ENCODE measurements at places on chromosomes 13 and 19.

GRCh38 chr19:49362048-49362928 is at the start of gene TEAD2:
TSS of gene TEAD2 (minus strand) at chr19:49362416. CDS start at chr19:49360075, 2,341 bp downstream.
- DNase-seq = peak; percentile 73

- no peak for DNase-seq
Observed at GRCh38 chr19:53519446-53519845, 18.5 kb upstream of the ZNF331 start.

DNA sequence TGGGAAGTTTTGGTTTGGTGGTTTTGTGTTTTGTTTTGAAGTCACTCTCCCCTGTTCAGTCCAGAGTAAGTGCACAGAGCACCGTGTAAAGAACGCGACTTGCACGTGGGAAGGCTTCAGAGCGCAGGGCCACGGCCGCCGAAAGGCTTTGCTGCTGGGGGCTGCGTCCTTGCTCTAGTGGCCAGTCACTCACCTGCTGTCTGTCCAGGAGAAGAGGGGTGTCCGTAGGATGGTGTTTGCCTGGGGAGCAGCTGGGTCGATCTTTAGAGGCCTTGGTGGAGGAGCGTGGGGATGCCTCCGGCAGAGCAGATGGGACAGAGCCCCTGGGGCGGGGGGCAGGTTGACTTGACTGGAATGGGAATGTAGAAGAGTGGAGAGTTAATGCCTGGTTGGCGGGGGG is 116.6 kb upstream of the MCF2L start:
- no peak for DNase-seq

- peak; percentile 87 for DNase-seq
Observed at GRCh38 chr13:80469853-80470381, 129.0 kb upstream of the SPRY2 start.

DNA sequence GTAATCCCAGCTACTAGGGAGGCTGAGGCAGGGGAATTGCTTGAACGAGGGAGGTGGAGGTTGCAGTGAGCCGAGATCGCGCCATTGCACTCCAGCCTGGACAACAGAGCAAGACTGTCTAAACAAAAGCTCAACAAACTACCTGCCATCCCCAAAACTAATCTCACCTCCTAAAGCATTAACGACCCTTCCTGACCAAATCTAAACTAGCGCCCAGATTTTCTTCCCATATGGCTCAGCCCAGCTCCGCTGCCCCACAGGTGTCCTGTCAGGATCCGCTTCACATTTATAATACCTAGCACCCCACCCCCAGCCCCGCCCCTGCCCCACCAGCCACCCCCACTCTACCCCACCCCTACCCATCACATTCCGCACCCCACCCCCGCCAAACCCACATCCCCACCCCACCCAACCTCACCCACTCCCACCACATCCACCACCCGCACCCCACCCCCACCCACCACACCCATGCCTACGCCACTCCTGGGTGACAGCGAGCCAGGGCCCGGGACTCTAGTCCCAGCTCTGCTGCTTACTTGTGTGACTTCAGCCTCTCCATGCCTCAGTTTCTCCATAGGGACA is 599 bp downstream of the C19orf12 start:
- DNase-seq = no peak

DNA sequence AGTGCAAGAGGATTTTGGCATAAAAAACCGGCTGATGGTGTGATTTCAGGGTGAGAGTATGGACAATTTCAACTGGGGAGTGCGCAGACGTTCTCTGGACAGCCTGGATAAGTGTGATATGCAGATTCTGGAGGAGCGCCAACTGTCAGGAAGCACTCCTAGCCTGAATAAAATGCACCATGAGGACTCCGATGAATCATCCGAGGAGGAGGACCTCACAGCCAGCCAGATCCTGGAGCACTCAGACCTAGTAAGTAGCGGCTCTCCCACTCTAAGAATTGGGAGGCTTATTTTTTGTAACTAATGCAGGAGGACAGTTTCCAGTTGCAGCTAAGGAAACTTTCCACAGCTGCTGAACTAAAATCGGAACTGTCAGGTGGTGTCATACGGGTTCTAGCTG is 53.6 kb downstream of the ZAR1L start:
- peak; percentile 80 for DNase-seq

GRCh38 chr19:54431255-54431838 is 16.1 kb downstream of the TTYH1 start:
- no peak for DNase-seq

DNA sequence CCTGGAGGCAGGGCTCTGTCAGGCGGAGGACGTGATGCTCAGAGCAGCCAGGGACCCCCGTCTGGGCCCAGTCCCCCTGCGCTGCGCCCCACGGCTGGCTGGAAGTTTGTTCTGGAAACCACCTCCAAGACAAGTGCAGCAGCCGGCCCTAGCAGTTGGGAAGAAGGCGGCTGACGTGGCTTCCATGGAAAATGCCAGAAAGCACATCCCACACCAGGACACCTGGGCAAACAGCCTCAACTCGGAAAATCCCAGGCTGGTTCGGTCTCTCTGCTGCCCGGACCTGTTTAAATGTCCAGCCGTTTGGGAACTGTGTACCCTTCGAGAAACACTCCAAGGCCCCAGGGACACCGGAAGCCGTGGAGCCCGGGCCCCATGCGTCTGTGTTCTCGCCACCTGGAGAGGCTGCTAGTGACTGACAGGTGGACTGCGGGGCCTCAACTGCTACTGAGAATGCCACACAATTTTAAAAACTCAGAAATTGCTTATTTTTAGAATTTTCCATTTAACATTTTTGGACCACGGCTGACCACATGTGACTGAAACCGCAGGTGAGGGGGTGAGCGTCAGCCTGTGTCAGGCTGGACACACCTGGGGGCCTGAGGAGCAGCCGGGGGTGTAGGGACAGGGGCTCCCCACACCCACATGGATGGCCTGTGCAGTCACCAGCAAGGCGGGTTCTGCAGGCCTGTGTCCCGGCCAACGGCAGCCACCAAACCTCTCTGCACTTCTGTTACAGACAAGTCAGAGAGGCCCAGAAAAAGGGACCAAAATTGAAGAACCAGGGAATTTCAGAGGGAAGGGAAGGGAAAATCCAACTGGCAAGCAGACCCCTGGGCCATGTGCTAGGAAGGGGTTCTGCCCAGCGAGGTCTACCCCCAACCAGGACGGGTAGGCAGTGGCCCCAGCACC is 31.7 kb downstream of the RASA3 start:
- no peak for DNase-seq

GRCh38 chr13:98677398-98677797 is 75.1 kb downstream of the SLC15A1 start:
- peak; percentile 89 for DNase-seq

DNA sequence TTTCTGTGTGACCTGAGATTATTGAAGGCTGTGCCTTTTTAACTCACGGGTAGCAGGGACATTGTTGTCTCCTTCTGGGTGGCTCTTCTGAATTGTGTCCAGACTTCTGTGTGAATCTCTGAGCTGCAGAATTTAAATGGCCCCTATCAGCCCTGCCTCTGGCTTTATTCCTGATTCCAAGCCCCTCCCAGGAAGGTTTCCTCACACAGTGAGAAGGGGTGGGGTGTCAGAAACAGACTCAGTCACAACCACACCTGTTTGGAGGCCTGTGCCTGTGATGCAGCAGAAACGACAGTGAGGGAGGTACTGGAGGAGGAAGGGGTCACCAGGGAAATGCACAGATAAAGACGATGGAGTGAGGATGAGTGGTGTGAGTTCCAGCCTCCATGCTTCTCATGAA is at the start of gene CLC:
Gene CLC, minus strand, starts transcription at position 139 of the 400 bp plus-strand sequence. Its CDS starts 77 bp downstream, at position 62.
- no peak for DNase-seq

DNA sequence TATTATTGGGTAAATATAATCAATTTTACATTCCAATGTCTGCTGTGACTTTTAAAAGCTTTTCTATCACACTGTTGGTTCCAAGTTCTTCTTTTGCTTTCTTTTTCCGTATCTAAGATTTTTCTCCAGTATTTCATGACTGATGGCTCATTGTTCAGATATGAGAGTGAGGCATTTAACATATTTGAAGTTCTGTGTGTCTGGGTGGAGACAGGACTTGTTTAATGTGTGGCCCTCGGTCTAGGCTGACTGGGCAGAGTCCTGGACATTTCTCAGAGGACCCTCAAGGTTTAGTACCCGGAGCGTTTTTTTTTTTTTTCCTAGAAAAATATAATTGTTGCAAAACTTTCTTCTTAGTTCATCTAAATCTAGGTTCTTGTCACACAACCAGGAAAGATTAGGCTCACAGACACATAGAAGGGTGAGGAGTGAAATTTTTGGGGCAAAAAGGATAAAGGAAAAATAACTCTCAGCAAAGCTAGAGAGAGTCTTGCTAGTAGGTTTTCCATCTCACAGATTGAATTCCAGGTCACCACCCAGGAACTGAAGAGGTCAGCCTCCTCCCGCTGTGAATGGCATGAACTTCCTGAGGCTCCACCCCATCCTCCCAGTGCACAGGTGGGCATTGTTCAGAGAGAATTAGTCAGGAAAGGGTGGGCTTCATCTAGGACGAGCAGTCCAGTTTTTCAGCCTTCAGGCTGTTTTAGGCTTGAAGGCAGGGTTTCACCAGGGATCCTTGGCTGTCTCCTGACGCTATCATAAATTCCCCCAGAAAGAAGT is 1002.4 kb upstream of the PCDH9 start:
- DNase-seq = peak; percentile 17

DNA sequence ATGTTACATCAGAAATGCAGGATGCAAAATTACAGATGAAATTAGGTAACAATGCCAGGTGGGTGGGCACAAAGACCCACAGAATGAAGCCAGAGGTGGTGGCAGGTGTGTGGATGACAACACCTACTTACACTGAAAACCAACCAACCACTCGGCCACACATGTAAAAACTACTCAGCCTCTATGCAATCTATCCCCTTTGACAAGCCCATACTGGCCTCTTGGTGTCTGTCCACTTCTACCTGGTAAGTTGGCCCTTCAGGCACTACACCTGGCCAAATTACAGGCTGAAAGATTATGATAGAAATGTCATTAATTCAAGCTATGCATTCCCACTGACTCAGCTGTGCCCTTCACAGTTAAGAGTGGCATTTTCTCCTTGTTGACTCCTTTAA is 50.0 kb downstream of the BRD4 start:
- no peak for DNase-seq

DNA sequence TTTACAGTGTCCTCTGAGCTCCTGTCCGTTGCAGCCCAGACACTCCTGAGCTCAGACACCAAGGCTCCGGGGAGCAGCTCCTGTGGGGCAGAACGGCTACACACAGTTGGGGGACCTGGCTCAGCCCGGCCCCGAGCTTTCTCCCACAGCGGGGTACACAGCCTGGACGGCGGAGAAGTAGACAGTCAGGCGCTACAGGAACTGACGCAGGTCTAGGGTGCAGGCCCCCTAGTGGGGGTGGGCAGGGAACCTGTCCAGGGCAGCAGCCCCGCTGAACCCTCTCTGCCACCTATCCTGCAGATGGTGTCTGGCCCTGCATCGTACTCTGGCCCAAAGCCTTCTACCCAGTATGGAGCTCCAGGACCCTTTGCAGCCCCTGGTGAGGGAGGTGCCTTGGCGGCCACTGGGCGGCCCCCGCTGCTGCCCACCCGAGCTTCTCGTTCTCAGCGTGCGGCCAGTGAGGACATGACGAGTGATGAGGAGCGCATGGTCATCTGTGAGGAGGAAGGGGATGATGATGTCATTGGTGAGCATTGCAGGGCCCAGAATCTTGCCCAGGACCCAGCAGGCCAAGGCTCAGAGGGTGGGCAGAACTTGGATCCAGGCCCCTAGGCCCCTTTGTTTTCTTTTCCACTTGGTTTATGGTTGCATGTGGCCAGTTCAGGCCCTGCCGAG is 12.9 kb upstream of the PRR19 start:
- DNase-seq = no peak

DNA sequence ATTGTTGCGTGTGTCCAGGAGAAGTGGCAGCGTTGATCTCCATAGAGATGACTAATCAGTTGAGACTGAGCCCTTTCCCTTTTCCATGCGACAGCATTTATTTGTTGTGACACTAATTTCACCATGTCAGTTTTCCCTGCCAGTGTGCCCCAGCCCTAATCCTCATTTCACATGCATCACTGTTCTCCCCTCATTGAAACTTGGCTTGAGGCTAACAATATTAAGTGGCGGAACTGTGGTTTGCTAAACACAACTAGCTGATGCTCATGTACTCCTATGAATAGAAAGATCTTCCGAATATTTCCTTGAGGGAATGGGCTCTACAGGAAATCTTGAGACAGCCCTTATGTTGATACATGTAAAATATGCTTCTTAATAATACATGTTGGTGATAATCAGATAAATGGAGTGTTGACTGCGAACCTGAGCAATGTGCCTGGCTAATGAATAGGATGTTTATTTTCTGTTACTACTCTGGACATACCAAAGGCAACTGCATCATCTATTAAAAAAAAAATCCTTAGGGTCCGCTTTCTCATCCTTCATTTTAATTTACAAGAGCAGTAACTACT is 258.6 kb downstream of the ATP8A2 start:
- no peak for DNase-seq

GRCh38 chr13:98485561-98485960 is 91.3 kb downstream of the STK24 start:
- DNase-seq = no peak

- DNase-seq = no peak
Observed at GRCh38 chr19:18603255-18603957, 3.2 kb downstream of the CRLF1 start.

GRCh38 chr19:13404236-13404635 is 102.0 kb downstream of the CACNA1A start:
- no peak for DNase-seq

DNA sequence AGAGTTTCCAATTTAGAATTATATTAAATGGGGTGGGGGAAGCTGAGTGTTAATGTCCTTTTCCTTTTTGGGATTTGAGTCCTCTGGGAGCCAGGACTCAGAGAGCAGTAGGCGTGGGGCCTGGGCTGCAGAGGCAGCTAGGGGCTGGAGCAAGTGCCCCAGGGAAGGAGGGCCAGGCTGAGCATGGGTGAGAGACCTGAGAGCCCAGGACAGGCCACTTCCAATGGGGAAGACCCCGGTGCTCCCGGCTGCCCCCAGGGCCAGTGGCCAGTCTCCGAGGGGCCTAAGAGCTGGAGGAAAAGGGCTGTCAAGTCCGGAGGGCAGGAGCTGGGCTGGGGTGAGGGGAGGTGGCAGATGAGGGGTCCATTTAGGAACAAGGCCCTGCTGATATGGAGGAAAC is 371.5 kb downstream of the ZNF536 start:
- DNase-seq = no peak

GRCh38 chr13:81184556-81185265 is 843.8 kb upstream of the SPRY2 start:
- DNase-seq = peak; percentile 12

- peak; percentile 37 for DNase-seq
Observed at GRCh38 chr13:22828081-22828480, 352.7 kb upstream of the SGCG start.

DNA sequence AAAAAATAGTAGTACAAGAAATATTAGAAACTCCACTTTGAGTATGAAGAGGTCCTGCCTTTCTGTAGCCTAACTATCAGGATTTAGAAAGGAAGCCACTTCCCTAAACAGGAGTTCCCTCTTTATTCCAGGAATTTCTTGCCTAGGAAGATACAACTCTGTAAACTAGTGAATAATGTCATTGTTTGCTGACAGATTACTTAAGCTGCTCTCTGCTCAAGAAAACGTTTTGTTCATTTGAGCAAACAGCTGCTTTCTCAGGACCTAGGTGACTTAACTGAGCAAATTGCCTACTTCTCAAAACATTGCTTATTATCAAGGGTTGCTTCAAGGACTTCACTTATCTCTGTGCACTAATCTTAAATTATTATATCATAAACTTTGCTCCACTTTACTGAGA is 1419.4 kb upstream of the SLC10A2 start:
- no peak for DNase-seq

Data from fibroblast of skin of scalp (primary cell).